ENCODE measurements at places on chromosomes 12 and 14.
A peak's percentile ranks its signal among the peaks of the same experiment; 100 is the strongest.

- DNase-seq, result no peak
Observed at GRCh38 chr12:51051787-51052186, 3.7 kb downstream of the LETMD1 start.

GRCh38 chr14:21145437-21145836 is 10.4 kb downstream of the OR5AU1 start:
- DNase-seq, result no peak

- DNase-seq, result no peak
Observed at GRCh38 chr12:100737168-100737567, 57.4 kb upstream of the ANO4 start.

- no peak for DNase-seq
Observed at GRCh38 chr14:74720526-74720925, 7.6 kb downstream of the FCF1 start.

- DNase-seq, result no peak
Observed at GRCh38 chr12:80291108-80291754, 152.8 kb upstream of the PTPRQ start.

DNA sequence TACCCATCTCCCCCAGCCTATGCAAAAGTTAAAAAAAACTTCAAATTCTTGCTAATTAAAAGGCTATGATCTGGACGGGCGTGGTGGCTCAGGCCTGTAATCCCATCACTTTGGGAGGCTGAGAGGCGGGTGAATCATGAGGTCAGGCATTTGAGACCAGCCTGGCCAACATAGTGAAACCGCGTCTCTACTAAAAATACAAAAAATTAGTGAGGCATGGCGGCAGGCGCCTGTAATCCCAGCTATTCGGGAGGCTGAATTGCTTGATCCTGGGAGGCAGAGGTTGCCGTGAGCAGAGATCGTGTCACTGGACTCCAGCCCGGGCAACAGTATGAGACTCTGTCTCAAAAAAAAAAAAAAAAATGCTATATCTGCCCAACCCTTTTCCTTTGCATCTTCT is 925.4 kb downstream of the GALC start:
- no peak for DNase-seq

DNA sequence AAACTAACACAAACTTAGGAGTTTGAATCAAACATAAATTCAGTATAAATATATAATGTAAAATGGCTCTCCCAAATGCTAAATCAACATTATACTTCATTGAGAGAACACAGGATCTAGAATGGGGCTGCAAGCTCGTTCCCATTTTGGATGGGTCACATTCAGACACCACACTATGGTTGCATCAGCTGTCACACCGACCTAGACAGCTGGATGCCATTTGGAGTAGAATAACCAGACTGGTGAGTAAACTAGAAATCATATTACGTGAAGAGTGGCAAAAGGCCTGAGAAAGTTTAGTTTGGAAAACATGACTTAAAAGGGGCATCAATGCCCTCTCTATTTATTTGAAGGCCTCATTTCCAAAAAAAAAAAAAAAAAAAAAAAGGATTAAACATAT is 430.4 kb downstream of the NPAS3 start:
- no peak for DNase-seq

DNA sequence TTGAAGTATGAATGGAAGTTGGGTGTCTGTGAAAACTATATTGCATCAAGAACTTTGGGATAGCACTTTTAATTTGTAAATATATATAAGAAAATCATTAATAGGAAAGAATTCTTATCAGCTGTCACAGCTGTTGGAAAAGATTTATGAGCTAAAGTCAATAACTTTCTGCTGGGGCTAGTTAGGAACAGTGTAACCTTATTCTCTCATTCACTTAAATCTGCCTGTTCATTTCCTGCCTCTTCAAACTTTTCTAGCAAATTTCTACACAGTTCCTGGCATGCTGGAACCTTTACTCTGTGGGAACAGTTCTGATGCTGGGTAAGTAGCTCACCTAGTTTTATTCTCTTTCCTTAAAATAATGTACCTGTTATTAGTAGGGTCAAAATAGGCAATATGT is 109.9 kb downstream of the SCN8A start:
- no peak for DNase-seq

GRCh38 chr14:51203881-51204280 is 36.2 kb upstream of the TMX1 start:
- no peak for DNase-seq

DNA sequence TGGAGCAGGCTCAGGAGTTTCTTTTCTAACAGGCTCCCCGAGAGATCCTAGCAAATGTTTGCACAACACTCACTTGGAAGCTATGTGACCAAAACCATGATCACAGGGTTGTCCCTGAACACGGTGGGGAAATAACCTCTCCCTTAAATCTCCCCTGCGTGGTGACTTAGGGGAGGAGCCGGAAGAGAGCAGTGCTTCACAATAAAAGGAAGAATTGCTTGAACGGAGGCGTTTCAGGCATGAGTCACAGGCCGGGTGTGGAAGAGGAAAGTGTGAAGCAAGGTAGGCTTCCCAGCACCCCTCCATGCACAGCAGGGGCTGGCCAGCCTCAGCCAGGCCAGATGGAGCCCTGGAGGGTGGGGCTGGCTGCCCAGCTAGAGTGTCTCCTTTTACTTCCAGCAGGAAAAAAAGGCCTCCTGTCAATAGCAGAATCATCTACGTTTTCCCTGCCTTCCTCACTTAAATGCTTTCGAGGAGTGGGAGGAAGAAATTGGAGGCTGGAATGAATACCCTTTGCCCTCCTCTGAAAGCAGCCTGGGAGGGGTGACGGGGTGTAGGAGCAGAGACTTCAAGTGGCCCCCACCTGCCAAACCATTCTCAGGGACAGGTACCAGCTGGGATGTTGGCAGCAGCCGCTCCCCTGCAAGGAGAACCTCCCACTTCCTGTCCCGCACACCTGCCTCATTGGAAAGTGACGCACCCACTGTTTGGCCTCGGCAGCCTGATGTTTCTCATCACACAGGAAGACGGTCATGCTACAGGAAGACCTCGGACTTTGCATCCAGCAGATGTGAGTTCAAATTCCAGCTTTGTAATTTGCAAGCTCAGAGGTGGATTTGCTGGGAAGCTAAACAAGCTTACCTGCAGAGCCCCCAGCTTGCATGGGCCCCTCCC is 30.1 kb upstream of the PPP2R5C start:
- no peak for DNase-seq

GRCh38 chr12:124730455-124730932 is 133.2 kb downstream of the SCARB1 start:
- DNase-seq, result no peak

DNA sequence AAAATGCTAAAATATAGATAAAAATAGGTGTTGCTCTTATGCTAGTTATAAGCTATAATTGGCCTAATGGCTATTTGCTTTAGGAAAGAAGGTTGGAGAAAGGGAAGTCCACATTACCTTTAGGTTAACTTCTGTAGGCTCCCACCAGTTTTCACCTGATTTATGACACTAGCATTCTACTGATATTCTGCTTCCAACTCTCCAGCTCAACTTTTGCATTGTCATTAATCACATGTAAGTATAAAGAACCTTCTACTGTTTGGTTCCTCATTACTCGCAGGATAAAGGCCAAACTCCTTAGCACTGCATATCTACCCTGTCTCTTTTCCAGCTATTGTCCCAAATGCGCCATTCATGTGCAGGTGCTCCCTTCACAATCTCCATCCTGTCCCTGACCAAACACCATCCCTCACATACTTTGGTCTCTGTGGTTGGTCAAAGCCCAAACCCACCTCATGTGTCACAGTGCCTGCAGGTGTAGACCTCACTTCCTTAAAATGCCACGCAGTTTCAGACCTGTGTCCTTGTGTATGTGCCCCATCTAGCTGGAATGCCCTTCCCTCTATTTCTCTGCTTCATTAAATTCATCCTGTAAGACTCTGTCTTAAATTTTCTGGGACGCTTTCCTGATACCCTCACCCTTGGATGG is 3.3 kb downstream of the DDHD1 start:
- DNase-seq, result no peak

DNA sequence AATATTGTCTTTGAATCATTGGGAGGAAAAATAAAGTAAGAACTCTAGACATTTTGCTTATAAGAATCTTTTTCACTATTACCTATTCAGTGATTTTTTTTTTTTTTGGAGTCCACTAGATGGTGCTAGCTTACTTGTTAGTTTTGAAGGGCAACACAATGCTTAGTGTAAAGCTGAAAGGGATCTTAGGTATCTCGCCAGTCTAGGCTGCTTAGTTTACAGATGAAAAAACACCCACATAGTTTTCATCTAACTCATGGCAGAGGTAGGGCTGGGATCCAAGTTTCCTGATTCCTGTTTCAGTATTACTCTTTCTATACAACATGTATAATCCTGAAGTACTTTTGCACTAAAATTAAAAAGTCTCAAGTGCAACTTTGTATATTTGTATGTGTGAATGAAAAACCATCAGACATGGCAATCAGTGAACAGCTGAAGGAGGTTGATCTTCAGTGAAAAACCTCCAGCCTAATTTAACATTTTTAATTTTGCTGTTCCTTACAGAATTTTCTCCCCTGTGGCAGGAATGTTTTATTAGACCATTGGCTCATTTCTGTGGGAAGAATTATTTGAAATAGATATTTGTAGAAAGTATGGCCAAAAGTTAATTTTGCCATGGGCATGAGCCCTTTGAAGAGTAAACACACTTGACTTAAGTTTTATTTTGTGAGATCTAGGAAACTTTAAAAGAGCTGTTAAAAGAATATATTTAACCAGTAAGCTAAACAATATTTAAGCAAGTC is 40.7 kb downstream of the LRRIQ1 start:
- DNase-seq, result no peak

GRCh38 chr12:6869049-6870021 is 2.0 kb downstream of the TPI1 start:
- DNase-seq, result peak; percentile 26

DNA sequence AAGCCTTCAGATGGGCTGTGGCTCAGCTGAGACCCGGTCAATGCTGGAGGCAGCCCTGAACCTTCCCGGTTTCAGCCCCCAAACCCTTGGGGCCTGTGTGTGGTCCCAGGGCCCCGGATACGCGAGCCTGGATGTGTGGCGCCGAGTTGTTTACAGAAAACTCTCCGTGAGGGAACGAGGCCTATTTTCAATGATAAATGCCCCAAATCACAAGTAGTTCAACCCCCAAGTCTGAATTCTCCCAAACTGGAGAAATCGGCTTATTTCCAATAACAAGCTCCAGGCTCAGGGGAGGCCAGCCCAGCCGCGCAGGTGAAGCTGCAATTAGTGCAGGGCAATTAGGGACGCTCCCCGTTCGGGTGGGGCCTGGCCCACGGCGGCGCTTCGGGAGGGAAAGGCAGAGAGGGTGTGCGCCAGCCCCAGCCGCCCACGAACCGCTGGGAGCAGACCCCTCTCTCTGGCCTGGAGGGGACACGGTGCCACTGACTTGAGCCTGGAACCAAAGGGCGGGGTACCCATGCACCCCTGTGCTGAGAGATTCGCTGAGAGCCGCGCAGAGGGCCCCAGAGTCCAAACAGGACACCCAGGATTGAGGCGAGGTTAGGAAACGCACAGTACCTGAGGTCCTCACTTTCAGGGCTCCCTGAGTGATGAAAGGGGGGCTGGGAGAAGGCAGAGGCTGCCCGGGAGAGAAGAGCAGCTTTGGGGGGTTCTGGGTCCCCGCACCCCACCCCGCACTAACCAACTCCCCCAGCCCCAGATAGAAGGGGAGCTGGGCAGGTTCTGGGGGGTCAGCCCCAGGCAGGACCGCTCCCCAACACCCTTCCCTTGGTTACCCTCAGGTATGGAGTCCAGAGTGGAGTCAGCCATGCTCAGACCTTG is 14.2 kb upstream of the ANKRD9 start:
- DNase-seq, result no peak

DNA sequence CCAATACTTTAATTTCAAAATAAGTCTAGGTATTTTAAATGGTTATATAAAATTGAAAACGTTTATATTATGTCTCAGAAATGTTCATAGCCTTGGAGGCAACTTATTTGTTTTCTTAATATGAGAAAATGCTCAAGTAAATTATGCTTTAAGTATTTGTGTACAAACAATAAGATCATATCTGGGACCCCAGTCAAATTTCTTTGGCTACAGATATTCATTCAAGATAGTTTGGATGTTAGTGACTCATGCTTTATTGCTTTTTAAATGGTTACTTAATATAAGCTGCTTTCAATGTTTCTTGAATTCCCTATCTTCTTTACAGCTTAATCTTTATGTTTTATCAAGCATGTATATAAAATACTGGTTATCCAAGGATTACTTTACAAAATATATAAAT is 291.3 kb downstream of the KCNC2 start:
- DNase-seq, result no peak

DNA sequence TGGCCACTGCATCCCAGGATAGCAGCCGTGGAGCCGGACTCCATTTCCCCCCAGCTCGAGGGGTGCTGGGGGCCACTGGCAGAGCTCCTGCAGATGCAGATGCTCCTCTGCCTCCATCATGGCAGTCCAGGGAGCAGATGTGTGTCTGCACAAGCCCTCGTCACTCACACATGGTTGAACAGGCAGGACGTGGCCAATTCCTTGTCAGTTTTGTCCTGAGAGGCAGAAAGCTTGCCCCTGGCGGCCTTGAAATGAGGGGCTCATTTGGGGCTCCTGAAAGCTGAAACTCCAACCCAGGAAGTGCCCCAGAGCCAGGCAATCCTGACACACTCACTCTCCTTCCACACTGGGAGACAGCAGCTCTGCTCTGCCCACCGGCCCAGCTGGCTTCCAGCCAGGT is 100.9 kb upstream of the C14orf180 start:
- DNase-seq, result no peak

- DNase-seq, result no peak
Observed at GRCh38 chr14:41280745-41281144, 325.9 kb upstream of the LRFN5 start.

GRCh38 chr14:20601522-20601921 is 10.3 kb upstream of the RNASE12 start:
- no peak for DNase-seq

DNA sequence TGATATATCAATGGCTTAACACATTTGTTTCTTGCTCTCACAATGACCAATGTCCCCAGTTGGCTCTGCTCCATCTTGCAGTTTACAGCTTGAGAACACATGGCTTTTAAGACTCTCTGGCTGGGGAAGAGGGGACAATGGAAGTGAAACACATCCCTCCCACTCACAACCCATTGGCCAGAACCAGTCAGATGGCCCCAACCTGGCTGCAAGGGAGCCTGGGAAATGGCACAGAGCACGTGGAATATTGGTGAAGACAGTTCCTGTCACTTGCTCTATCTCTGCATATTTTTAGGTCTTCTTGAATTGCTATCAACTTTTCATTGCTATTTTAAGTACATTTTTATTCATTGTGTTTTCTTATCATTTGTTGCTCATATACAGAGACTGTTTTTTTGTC is 345.4 kb downstream of the MED13L start:
- no peak for DNase-seq

DNA sequence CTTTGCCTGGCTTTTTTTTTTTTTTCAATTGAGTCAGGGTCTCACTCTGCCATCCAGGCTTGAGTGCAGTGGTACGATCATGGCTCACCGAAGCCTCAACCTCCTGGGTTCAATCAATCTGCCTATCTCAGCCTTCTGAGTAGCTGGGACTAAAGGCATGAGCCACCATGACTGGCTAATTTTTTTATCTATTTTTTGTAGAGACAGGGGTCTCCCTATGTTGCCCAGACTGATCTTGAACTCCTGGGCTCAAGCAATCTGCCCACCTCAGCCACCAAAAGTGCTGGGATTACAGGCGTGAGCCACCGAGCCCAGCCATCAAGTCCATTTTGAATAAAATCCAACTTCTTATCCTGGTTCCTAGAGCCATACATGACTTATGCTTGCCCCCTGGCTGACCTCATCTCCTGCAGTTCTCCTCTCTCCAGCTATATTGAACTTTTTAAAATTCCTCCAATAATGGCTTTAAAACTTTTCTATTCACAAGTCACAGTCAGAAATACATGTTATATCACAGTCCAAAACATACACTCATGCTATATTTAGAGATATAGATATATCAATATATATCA is 10.4 kb upstream of the RND1 start:
- DNase-seq, result no peak

GRCh38 chr12:120479458-120479857 is 9.9 kb upstream of the SRSF9 start:
- no peak for DNase-seq

Measured in hypothalamus (tissue), 51 donors.